ENCODE measurements at places on chromosomes 13 and 19. TPM values are rescaled to one million over a fixed set of nuclear protein-coding genes. Genes with fewer than 3 reads are reported as not detected.

The NKG7 gene
- not detected for total RNA-seq

The ZNF333 gene
- total RNA-seq = 21.8 TPM

The CD209 gene
- total RNA-seq = not detected

The LRRC8E gene
- 7.8 TPM for total RNA-seq

The PSG3 gene
- not detected for total RNA-seq

The OR7D2 gene
- total RNA-seq = not detected

The NXNL1 gene
- total RNA-seq = not detected

The PRR22 gene
- 0.11 TPM for total RNA-seq
